Dermis microvascular lymphatic vessel endothelial cell (primary cell): ENCODE measurements at places on chromosomes 4 and X. TPM values are rescaled to one million over a fixed set of nuclear protein-coding genes. Genes with fewer than 3 reads are reported as not detected.

BST1 gene
- total RNA-seq = 35.6 and 88.1 TPM in 2 replicates

F9 gene
- total RNA-seq = not detected in 2 replicates

MSL3 gene
- 20.1 and 21.2 TPM in 2 replicates for total RNA-seq

PDGFC gene
- 11.3 and 22.0 TPM in 2 replicates for total RNA-seq

CYSLTR1 gene
- total RNA-seq = under 0.01 TPM in 2 replicates

IQCM gene
- not detected in 2 replicates for total RNA-seq
